ENCODE measurements at places on chromosomes 3 and 15. TPM values are rescaled to one million over a fixed set of nuclear protein-coding genes. Genes with fewer than 3 reads are reported as not detected.

- DNase-seq, result no peak
Measured at GRCh38 chr3:47424434-47425382, 43.9 kb downstream of the PTPN23 start.

- DNase-seq, result no peak
Measured at GRCh38 chr3:133890037-133890436, 5.6 kb downstream of the RAB6B start.

GRCh38 chr3:187798126-187798525, 52.9 kb upstream of the BCL6 start:
- DNase-seq, result no peak

- DNase-seq, result no peak
Measured at GRCh38 chr15:31202953-31203352, 101.4 kb upstream of the TRPM1 start.

DNA sequence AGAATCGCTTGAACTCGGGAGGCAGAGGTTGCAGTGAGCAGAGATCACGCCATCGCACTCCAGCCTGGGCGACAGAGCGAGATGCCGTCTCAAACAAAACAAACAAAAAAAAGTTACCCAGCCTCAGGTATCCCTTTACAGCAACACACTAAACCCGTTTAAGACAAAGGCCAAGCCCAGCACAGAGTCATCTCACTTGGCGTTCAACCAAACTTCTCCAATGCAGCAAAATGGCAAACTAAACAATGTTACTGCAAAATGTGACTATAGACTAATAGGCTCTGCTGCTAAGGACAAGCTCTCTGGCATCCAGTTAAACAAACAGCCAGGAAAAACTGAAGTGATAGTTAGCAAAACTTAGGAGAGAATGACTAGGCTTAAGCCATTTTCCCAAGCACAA, 6.4 kb upstream of the FAM219B start:
- no peak for DNase-seq

DNA sequence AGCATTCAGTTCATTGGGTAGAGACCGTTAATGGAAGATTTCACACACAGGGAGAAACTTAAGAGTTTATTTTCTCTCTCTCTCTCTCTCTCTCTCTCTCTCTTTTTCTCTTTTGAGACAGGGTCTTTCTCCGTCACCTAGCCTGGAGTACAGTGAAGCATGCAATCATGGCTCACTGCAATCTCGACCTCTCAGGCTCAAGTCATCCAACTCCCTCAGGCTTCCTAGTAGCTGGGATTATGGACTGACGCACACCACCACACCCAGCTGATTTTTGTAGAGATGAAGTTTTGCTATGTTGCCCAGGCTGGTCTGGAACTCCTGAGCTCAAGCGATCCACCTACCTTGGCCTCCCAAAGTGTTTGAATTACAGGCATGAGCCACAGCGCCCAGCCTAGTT, 1.6 kb downstream of the WDR72 start:
- DNase-seq, result no peak

- no peak for DNase-seq
Measured at GRCh38 chr3:115947325-115947724, 324.0 kb downstream of the GAP43 start.

GRCh38 chr3:69838217-69838616, 99.0 kb downstream of the MITF start:
- no peak for DNase-seq

Gene GRAMD1C
- total RNA-seq, result 6.5 TPM

Gene CCDC191
- total RNA-seq, result 27.2 TPM

Gene IL17RD
- total RNA-seq, result 0.11 TPM
